Activated CD4-positive, alpha-beta T cell treated with anti-CD3 and anti-CD28 coated beads, Interleukin-2, amount 50 U/mL, for 24 hours (primary cell): ENCODE measurements at places on chromosomes 2 and 18.

DNA sequence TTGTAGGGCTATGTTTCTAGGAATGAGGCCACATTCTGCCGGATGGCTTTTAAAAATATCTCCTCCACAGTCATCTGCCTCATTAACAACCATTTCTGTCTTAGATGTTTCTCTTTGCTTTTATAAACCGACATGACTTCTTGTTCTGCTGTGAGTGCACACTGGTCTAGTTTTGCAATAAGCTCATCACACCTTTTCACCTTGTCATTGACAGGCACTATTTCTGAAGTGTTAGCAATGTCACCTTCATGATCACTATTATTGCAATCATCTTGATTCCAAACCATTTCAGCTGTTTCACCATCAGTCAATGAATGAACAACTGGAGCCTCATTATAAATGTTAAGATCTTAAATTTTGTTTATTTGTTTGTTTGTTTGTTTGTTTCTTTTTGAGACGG is 523.7 kb upstream of the DSEL start:
- no peak for DNase-seq

- no peak for DNase-seq
Observed at GRCh38 chr18:35142275-35142615, 98.6 kb upstream of the ZNF397 start.

DNA sequence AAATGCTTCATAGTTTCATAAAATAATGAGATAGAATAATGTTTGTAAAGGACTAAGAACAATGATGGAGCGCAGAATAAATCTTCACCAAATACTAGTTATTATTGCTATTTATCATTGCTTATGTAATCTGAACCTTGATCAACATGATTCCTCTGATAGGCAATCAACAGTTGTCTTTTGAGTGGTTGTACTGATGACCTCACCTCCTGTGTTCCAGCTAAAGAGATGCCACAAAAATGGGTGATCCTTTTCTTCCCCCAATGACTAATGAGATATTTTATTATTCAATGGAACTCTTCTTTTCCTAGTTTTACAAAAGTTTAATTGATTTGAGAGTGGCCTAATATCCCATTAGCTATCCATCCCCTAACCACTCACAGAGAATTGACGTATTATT is 784.0 kb upstream of the FSHR start:
- DNase-seq, result no peak

DNA sequence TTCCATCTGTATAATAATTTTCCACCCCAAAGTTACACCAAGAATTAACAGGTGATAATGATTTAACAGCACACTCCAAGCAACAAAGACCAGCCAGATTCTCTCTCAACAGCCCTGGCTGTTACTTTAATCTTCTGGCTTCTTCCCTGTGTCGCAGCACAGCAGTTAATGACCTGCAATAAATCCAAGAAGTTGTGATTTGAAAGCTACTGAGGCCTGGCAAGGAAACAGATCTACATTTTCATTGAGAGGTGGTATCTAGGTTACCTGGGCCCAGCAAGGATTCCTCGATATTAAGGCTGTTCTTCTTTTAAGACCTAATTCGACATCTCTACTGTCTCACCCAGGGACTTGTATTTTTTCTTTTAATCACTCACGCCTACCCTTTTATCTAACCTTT is 433.8 kb downstream of the NBAS start:
- DNase-seq, result no peak

- no peak for DNase-seq
Observed at GRCh38 chr2:71455741-71456569, 2.6 kb downstream of the DYSF start.

DNA sequence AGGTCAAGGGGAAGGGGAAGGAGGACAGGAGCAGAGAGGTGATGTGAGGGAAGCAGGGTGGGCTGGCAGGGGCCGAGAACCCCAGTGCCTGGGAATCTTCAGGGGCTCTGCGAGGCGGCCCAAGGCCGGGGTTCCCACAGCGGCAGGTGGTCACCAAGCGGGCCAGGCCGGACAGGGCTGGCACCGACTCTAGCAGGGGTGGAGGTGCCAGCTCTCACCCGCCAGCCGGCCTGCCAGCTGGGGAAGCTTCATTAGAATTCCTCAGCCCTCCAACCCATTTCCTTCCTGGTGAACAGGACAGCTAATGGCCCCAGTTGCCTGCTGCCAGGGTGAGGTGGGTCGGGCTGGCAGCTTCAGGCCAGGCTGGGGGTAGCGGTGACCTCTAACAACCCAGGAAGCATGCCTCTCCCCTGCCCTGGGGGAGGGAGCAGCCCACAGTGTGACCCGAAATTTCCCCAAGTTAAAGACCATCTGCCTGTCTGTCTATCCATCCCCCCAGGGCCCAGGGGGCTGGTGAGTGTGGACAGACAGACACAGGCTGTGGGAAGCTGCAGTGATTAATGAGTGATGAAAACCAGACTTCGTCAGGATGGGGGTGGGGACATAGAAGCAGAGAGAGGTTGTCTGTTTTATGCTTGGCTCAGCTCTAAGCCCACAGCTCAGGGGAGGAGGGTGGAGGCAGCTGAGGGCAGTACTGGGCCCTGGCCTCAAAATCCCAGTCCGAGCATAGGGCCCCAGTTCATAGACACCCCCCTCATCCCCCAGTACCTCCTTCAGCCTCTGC is 144.1 kb downstream of the ZFP36L2 start:
- DNase-seq, result no peak

DNA sequence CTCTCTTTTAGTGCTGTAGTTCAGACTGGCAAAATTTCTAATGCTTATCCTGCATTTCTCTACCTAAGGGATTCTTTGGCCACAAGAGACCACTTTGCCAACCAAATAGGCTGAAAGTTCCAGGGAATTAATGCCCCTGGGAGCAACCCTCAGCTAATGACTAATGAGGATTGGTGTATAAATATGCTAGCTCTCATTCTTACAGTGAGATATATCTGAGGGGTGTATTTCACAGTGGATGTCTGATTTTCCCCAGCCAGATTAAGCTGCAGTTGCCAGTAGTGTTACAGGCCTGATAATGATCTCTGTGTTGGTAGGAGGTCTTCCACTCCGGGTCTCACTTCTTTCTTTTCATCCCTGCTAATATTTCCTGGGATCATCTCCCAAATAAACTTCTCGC is 90.4 kb downstream of the GULP1 start:
- no peak for DNase-seq
